ENCODE measurements at places on chromosomes 2 and 18.

DNA sequence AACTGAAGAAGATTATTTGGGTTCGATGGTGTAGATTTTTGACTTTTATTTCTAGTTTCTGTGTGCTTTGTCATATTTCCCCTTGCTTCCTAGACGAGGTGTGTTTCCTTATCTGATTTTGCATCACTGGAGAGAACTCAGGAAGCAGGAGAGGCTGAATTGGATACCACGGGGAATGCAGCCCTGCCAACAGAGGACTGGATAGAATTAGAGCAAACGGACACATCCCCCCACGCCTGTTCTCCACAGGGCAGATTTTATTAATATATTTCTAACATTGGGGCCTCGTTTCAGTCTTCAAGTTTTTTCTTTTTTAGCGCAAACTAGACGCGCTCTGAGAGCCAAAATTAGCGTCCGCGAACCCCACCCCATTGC is 678 bp upstream of the VAPA start:
- no peak for DNase-seq

- DNase-seq, result no peak
Observed at GRCh38 chr2:231084565-231084964, 27.9 kb downstream of the PSMD1 start.

DNA sequence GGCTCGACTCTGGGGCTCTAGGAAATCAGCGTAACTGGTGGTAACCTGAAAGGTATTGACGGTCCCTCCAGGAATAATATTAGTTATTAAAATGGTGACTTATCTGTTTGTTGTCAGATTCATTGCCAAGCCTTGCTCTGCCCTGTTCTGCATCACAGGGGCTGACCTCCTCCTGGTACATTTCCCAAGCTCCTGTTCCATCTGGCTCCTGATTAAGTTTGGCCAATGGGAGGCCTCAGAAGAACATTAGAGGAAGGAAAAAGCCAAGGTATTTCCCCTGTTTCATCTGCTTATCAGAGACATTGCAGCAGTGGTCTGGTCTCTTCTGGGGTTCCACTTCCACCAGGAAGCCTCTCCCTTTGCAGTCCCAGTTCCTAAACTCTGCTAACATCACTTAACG is 527.0 kb downstream of the TNS1 start:
- no peak for DNase-seq

- no peak for DNase-seq
Observed at GRCh38 chr2:75516378-75517360, 44.1 kb downstream of the EVA1A start.

DNA sequence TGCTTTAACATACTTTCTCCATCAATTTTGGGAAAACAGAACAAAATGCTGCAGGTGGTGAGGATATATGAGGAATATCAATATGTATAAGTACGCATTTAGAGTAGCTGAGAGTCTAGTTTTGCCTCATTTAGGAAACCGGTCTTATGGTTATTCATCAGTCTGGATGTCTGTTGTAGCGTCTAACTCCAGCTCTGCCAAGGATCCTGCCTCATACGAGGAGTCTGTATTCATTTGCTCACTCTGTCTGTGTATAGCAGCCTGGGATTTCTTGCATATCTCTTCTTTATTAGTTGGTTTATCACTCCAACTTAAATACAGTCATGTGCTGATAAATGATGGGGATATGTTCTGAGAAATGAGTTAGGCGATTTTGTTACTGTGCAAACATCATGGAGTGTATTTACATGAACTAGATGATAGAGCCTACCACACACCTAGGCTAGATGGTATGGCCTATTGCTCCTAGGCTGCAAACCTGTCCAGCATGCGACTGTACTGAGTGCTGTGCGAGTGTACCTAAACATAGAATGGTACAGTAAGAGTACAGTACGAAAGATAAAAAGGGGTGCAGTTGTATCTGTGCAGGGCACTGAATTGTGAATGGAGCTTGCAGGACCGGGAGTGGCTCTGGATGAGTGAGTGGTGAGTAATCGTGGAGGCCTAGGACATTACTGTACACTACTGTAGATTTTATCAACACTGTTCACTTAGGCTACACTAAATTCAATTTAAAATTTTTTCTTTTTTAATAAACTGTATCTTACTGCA is 148.1 kb downstream of the ZNF407 start:
- no peak for DNase-seq

GRCh38 chr2:234686088-234686890 is 189.4 kb upstream of the ARL4C start:
- DNase-seq, result no peak

GRCh38 chr2:207332480-207333212 is 166.9 kb upstream of the KLF7 start:
- no peak for DNase-seq

DNA sequence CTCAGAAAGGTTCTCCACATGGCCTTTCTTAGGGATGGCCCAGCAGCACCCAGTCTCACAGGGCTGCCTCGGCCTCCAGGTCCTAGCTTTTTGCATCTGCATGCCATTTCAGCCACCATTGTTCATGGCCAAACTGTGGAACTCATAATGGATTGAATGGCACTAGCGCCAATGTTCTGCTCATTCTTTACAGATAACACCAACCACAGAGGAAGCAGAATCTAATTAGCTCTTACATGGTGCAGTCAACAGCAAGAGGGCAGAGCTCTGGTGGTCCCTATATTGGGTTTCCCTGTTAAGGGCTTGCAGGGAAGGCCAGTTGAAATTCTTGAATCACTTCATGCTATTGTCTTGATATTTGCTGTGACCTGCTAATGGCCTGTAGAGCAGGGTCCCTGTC is 45.6 kb downstream of the ARL4C start:
- no peak for DNase-seq

DNA sequence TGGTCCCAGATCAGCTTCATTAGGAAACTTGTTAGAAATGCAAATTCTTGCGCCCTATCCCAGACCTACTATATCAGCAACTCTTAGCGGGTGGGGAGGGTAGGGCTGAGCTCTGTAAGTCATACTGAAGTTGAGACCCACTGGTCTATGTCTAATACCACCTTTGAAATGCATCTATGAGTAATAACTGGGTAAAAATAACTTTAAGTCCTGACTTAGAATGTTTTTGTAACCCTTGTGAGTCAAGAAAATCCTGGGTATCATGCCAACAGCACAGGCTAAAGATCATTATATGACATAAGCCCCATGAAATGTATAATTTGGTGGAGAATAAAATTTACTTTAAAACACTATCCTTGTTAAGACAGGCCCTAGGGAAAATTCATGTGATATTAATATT is 41.4 kb downstream of the PRKD3 start:
- no peak for DNase-seq

DNA sequence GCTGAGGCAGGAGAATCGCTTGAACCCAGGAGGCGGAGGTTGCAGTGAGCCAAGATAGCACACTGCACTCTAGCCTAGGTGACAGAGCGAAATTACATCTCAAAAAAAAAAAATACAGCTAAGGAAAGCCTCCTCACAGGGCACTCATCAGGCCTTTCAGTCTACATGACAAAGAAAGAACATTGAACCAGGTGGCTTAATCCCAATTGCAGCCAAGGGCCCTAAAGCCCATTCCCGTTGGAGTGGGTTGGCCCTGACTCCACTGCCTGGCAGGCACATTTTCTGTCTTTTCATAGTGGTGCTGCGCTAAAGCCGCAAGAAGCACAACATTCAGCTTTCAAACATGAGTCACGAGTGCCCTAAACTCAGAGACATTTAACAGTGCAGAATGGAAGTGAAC is 372.5 kb downstream of the RNF144A start:
- DNase-seq, result no peak

DNA sequence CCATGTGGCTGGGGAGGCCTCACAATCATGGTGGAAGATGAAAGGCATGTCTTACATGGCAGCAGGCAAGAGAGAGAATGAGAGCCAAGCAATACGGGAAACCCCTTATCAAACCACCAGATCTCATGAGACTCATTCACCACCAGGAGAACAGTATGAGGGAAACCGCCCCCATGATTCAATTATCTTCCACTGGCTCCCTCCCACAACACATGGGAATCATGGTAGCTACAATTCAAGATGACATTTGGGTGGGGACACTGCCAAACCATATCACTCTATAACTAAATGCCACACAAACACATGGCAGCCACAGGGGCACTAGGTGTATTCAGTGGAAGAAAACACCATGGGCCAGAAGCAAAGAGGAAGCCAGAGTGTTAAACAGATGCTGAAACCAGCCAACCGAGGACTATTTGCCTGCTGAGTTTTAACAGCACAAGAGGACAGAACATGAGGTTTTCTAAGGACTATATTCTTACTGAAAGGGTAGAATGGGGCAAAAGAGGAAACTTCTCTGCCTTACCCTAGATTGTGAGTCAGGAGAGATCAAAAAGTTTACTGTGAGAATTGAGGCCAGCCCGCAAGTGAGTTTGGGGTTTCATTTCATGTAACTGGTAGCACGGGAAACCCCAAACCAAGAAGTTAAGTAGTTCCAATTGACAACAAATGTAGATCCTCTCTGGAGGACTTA is 49.2 kb downstream of the SIGLEC15 start:
- no peak for DNase-seq

GRCh38 chr2:236551471-236552211 is 18.0 kb upstream of the ACKR3 start:
- DNase-seq, result no peak

- DNase-seq, result no peak
Observed at GRCh38 chr2:54054271-54054670, 61.1 kb upstream of the ACYP2 start.

DNA sequence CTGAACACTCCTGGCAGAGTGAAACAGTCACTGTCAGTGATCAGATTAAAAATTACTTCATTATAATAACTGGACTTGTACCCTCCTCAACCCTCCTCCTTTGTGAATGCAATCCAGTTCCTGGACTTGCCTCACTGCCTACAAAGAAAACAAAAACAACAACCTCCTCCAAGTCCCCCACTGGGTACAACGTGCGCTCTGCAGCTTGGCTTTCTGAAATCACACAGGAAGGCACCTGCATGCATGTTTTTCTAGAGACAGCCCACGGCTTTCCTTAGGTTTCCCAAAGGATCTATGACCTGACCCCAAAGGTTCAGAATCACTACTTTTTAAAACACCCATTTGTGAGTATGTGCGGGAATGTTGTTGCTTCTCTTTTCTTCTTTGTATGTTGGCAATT is 61.4 kb upstream of the TUBA3E start:
- no peak for DNase-seq

- DNase-seq, result no peak
Observed at GRCh38 chr18:76388891-76389423, 106.1 kb downstream of the ZNF516 start.

DNA sequence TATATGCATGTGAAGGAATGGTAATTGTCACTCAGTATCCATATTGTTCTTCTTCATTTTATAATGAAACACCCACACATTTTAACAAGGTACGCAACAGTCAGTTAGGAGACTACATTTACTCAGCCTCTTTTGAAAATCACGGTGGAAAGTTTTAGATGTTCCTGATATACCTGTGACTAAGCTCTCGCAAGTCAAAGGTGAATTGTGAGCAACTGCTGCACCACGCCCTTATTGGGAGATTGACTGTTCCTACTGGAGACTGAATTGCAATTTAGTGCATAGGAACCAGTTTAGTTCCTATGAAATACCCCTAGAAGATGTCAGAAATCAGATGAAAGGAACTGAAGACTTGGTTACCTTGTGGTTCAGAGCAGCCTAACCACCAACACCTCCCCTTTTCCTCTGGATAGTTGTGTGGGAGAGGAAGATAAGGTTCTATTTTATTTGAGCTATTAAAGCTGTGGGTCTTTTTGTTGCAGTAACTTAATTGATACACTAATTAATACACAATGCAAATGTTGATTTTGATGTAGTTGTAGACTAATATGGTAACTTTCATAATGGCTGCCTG is 1280.5 kb upstream of the CDH2 start:
- no peak for DNase-seq

DNA sequence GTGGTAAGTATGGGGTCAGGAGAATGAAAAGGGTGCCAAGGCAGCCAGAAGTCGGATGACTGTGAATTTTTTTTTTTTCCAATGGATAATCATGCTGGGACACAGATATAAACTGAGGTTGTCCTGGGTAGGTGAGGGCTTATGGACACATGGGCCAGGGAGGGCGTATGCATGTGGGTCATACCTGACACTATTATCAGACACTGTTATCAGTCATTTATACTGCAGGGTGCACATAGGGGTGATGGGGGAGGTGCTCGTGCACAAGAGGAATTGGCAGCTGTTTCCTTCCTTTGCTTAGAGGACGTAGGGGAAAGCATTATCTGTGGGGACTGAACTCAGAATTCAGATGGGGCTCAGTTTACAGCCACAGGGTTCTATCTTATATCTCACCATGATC is 10.1 kb downstream of the CTIF start:
- no peak for DNase-seq

- no peak for DNase-seq
Observed at GRCh38 chr2:112798979-112799975, 15.0 kb upstream of the IL1A start.

DNA sequence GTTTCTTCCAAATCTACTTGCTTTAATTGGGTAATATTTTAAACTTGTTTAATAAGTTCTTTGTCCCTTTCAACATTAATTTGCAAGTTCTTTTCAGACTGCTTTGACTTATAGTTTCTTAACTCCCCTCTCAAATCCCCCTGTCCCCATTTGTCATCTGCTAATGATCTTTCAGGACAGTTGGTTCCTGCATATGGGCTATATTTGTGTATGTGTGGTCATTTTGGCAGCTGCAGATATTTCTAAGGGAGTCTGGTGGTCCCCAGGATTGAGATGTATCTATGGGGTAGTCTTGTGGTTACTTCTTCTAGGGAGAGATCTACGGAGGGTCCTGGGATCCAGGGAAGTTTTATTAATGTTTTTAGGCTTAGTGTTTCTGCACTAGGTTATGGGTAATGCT is 120.6 kb upstream of the SP3 start:
- no peak for DNase-seq
